Suppressor macrophage (primary cell): ENCODE measurements at places on chromosomes 5 and 9.
A peak's percentile ranks its signal among the peaks of the same experiment; 100 is the strongest.

DNA sequence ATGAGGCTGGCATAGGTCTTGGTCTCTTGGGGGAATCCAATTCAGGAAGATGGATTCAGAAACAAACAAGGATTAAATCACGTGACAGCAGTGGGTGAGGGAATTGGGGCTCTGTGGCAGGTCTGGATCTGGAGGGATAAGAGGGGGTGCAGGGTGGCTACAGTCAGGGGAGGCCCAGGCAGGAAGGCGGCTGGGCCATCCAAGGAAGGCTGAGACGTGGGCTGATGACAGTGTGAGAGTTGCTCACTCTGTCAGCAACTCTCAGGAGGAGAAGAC, 65.8 kb upstream of the COL5A1 start:
- no peak for DNase-seq

- peak; percentile 65 for DNase-seq
These were observed 1.8 kb upstream of the ACTL7B start for GRCh38 chr9:108857572-108857971.

- DNase-seq: no peak
These were observed 1016.4 kb upstream of the DMAC1 start for GRCh38 chr9:8815931-8816330.

DNA sequence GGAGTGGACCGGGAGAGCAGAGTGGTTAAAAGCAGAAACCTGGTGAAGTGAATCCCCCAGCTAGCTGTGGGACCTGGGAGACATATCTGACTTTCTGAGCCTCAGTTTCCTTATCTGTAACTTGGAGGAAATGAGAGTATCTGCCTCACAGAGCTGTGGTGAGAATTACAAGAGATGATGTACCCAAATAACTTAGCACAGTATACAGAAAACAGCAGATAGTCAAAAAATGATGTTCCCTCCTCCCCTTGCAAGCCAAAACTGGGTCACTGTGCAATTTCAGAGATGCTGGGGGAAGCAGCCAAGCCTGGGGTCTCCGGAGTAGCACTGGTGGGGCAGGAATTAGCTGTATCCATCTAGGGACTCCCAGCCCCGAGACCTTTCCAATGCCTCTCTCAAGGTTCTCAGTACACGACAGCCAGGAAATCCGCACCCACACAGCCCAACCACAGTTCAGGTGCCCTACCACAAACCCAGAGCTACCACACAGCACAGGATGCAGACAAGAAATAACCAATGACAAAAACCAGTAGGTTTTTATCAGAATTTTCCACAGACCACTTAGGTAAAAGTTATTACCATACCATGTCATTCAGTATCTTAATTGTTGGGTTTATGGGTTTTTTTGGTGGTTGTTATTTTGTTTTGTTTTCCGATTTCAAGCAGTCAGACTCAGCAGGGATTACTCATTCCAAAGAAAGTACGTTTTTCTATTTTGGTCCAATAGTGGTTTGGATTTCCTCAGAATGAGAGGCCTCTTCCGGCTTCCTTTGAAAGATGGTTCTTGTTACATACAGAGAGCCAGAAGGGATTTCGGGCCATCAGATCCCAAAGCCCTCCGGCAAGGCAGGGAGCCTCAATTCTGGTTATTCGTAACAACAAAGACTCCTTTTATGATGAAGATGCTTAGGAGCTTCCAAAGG, 4.9 kb upstream of the HRH2 start:
- peak; percentile 65 for DNase-seq

GRCh38 chr5:158727771-158728311, 371.9 kb downstream of the EBF1 start:
- no peak for DNase-seq

DNA sequence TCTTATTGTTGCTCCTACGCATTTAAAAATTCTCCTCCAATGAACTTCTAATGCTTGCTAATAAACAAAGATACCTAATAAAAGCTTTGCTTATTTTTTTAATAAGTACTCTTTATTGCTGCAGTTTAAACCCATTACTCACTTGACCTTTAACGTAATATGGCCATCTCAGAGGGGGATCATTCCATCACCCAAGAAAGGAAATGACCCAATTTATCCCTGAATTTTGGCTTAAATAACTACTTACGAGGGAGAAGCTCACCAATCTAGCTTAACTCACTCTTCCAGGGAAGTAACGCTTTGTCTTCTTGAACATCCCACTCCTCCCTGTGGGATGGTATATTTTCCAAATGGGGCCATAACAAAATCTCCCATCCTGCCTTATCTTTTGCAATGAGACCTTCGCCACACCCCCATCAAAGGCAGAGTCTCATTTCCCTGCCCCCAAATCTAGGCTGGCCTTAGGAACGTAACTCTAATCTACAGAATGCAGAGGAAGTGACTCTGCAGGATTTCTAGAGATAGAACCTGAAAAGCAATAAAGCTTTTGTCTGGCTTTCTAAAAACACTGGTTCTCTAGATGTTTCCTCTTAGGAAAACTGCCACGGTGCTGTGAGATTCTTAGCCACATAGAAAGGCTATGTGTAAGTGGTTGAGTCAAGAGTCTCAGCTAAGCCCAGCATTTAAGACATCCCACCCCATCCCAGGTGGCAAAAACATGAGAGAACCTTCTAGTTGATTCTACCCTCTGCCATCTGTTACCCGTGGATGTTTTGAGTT, 310.0 kb downstream of the ASTN2 start:
- DNase-seq: no peak

GRCh38 chr9:99907208-99907532, 716 bp downstream of the STX17 start:
- DNase-seq: no peak

- no peak for DNase-seq
These were observed 198.0 kb downstream of the PARP8 start for GRCh38 chr5:50864466-50864865.

- no peak for DNase-seq
These were observed 190.4 kb downstream of the EPB41L4A start for GRCh38 chr5:112228667-112229066.

- DNase-seq: peak; percentile 69
These were observed 427 bp downstream of the PCYOX1L start for GRCh38 chr5:149358294-149358651.

- no peak for DNase-seq
These were observed 207.2 kb upstream of the RASEF start for GRCh38 chr9:83270116-83270515.

GRCh38 chr5:9947225-9947714, 302.4 kb downstream of the ATPSCKMT start:
- no peak for DNase-seq

DNA sequence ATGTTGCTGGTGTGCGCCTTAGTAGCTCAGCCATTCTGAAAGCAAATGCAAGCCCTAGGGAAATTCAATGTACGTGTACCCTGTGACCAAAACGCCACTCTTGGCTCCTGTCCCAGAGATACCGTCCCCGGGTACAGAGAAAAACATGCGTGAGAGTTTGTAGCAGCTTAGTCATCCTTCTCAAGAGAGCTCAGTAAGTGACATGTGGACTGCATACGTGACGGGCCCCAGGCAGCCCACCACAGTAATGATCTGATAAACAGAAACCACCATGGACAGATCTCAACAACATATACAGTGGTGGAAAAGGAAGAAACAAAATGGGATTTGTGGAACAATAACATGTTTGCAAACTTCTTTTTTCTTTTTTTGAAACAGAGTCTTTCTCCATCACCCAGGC, 45.1 kb downstream of the S1PR3 start:
- peak; percentile 60 for DNase-seq

DNA sequence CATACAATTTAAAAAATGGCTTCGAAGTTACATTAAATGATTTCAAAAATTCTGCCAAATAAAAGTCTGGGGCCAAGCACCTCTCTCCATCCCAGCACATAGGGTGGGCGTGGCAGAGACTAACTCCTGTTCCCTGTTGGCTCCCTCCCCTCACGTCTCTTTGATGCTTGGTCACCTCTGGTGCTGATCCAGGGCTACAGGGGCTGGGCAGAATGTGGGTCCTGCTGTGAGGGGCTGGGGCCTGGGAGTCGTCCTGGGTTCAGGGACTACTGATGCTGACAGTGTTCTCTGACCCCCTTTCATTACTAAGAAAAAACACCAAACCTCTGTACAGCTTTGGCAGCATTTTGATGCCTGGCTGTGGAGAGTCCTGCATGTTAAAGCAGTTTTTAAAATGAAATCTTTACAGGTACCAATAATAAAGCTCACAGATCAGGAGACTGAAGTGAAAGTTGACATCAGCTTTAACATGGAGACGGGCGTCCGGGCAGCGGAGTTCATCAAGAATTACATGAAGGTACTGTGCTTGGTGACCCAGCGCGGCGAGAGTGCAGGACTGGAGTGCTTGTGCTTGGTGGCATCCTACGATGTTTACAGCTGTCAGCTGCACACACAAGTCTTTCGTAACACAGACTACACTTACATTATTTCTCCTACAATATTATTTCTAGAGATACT, 29.0 kb downstream of the TENT4A start:
- no peak for DNase-seq

- no peak for DNase-seq
These were observed 6.6 kb downstream of the BARX1 start for GRCh38 chr9:93948441-93949072.

DNA sequence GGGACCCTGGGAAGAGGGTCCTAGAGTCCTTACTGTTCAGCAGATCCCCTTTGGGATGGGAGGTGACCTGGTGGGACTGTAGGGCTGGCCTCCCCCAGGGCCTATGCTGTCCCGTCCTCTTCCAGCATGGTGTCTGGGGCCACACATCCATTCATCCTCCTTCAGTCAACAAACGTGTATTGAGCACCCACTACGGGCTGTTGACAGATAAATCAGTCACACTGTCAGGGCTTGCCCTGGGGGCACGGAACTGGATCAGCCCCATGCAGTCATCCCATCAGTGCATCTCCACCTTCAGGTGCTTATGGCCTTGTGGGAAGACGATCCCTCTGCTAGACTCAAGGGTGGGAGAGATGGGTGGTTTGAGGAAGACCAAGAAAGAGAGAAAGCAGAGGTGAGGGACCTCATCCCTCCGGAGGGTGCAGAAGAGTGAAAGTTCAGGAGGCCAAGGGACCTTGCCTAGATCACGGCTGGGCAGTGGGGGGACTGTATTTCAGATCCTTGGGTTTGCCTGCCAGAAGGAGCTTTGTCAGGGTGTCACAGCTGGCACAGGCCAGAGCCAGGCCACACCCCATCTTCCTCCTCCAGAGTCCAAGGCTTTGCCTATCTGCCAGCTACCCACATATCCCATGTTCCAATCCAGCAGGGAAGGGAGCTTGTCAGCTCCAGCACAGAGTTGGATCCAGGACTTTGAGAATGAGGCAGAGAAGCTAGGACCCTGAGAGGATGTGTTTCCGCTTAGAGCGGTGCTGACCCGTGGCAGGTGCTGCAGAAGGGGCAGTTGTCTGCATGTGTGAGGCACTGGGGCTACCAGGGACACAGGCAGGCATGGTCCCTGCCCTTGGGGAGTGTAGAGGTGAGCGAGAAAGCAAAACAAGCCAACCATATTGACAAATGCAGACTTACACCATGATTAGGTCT, 30.5 kb downstream of the COL27A1 start:
- DNase-seq: no peak

DNA sequence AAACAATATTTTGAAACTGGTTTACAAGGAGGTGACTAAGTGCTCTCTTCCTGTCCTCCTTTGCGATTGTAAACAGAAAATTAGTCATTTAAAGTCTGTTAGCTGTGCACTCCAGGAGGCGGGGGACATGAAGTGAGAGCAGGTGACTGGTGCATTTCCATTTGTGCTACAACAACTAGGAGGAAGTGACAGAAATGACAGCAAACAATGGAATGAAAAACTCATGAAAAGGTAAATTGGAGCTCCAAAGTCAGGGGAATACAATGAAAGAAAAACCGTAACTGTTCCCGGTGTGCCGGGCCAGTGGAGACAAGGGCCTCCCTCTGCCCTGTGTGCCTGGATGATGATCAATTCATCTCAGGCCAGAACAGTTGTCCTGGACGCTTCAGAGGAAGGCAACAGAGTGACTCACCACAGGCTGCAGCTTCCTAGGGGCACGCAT, 439.9 kb downstream of the GADD45G start:
- peak; percentile 43 for DNase-seq

- no peak for DNase-seq
These were observed 44.8 kb downstream of the PLCXD3 start for GRCh38 chr5:41465493-41466171.

GRCh38 chr5:54556141-54556540, 38.6 kb downstream of the SNX18 start:
- DNase-seq: no peak

GRCh38 chr9:69768716-69769115, 8.9 kb upstream of the PTAR1 start:
- no peak for DNase-seq

DNA sequence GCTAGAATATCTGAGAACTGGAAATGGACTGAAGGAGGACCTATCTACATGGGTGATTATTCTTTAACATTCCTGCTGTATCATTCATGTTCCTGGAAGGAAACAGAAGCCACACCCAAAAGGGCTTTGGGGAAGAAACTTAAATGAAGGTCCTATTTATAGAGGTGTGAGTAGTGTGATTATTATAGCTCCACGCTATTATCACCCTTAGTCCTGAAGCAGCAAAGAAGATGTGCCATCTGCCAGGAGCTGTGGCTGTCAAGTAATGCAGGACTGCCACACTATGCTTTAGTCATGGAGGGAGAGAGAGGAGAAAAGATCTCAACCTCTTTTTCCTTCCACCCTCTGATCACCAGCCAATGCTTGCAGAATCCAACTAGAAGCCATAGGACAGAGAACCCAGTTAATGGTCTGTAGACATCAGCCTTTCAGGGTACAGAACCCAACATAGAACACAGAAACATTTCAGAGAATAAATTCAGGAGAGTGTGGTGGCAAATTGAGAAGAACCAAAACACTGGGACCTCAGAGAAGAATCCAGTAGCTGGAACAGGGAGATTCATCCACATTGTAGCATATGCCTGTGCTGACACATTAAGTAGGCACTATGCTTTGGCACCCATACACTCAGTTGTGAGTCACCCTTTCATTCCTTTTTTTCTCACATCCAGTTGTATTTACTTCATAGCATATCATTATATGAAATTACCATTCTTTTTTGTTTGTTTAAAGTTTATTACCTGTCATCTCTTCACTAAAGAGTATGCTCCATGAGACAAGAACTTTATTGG, 21.0 kb upstream of the RNF180 start:
- no peak for DNase-seq

DNA sequence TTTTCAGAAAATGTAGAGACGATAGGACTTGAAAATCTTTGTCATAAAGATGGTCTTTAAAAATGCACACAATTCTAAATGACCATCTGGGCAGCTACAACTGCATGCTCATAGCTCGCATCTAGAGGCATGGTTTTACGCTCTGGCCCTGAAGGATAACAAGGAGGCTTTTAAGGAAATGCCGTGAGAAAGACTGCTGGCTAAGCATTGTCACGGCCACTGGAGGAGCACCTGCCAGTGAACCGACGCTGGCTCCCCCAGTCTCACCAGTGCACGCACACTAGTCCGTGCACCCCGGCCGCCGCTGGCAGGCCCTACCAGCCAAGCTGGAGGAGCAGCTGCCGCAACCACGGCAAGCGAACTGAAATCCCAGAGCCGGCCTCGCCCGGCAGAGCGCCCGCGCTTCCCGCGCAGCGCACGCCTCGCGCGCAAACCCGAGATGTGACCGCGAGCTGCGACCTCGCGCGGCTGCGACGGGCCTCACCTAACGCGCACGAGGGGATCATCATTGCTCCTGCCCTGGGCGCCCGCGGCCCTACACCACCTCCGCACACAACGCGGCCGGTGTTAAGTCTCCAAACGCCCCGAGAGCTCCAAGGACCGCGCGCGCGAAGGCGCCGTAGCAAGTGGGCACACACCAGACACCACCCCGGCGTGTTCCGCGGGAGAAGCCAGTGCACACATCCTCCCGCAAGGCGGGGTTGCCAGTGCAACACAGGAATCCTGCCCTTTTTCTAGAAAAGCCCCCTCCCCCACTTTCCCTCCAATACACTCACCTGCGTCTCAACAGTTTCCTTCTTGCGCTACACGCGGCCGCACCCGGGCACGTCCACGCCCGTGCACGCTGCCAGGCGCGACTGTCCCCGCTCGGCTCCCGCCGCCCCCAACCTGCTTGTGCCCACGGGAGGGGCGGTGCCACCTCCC, 5.3 kb downstream of the ELAVL2 start:
- DNase-seq: no peak
